HTR-8/SVneo (cell line): ENCODE measurements at places on chromosomes 1 and 21.

DNA sequence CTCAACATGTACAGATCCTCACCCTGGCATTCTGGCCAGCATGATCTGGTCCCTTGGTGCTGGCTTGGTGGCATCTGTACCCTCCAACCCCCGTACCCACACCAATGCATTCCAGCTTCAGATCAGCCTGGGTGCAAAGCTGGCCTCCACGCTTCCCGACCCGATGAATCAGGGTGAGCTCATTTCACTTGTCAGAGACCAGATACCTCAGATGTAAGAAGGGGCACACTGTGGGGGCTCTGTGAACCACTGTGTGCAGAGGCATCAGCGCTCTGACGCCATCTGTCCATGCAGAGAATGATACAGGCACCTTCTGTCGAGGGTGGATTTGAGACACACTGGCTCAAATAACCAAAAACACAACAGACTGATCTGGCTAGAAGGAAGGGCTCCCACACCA is 76.6 kb downstream of the DMRTB1 start:
- DNase-seq: no peak

DNA sequence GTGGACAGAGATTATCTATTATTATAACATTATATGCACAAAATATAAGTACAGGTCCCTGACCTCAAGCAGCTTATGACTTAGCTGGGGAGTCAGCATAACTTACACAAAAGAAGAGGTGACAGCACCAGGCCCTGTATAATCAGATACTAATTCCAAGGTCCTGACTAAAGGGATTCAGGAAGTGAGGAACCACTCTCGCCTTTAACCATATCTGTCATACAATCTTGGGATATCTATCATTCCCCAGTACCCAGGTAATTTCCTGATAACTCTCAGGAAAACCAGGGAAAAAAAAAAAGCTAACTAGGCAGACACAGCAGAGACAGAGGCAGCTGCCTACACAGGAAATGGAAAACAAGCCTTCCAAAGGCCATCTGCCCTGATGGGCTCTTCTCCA is 78.5 kb upstream of the CAMK1G start:
- DNase-seq: no peak

GRCh38 chr1:244099258-244099930 is 48.3 kb downstream of the ZBTB18 start:
- DNase-seq: no peak

DNA sequence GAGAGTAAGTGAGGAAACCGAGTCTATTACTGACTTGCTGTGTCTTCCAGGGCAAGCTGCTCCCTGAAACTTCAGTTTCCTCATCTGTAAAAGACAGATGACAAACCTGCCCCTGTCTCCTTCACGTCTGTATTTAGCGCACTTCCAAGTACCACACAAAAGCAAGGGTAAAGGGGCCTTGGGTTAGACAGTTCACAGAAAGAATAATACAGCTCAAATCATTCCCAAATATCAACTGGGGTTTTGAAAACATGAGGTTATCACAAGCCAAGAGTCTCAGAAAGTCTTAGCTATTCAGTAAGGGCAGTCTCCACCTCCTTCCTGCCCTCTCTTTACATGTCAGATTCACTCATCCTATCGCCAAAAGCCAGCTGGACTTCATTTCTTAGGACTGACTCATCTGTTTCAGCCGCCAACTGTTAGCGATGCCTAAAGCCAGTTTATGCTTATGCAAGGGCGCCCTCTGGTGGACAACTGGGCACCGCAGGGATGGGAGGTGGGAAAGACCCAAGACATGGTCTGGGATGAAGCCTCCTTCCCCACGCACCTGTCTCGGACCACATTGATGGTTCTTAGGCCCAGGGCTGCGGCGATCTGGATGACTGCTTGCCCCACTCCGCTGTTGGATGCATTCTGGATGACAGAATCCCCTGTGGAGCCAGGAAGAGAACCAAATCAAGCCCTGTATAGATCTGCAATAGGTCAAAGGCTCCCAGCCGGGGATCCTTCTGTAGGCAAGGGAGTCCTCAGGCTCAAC is 21.1 kb upstream of the SRSF4 start:
- DNase-seq: peak; percentile 95

GRCh38 chr1:30134466-30135217 is 588.7 kb downstream of the MATN1 start:
- no peak for DNase-seq

DNA sequence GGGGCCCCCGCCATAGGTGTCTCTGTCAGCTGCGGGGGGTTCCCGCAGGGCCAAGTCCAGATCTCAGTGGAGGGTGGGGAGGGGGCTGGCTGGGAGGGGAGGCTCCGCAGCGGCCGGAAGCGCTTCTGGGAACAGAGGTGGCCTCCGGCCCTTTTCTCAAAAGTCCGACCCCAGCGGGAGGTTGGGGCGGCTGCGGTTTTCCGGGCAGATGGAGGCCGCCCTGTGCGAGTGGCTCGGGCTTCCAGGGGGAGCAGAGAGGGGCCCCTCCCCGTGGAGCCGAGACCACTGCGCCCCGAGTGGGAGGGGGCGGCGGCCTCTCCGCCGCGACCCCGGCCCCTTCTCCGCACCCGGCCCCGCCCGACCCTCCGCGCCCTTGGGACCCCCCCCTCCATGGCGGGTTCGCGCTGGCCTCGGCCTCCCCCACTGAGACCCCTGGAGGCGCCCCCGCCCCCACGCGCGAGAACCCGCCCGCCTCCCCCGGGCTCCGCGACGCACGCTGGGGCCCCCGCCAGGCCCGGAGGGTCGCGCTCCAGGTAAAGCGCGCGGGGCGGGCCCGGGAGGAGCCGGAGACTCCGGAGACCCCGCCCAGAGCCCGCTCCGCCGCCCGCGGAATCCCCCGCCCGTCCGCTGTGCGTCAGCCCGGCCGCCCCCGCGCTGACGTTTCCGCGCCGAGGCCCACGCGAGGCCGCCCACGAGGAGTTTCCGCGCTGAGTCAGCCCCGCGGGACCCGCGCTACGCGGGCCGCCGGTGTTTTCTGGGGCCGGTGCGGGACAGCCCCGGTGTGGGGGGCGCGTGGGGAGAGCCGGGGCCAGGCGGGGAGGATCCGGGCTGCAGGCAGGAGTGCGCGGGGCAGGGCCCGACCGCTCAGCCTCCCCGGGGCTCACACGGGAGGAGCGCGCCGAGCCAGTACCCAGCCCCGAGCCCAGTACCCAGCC is 5.2 kb downstream of the TNFRSF18 start:
- DNase-seq: peak; percentile 45

DNA sequence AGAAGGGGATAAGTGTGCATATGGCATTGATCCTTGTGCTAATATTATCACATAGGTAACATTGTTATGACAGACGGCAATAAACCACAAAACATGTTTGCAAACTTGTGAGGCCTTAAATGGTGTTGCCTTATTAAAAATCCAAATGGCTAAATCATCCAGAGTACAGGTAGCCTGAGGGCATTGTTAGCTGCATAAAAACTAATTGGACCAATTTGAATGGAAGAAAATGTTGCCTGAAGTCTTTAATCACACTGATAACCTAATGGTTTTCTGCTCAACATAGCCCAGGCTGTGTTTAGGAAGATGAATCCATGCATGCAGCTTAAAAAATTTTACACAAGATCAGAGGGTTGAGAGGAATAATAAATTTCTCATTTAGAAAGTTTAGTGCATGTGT is 19.4 kb upstream of the LRRC53 start:
- no peak for DNase-seq

GRCh38 chr1:173857363-173857917 is 10.3 kb downstream of the GAS5 start:
- no peak for DNase-seq

DNA sequence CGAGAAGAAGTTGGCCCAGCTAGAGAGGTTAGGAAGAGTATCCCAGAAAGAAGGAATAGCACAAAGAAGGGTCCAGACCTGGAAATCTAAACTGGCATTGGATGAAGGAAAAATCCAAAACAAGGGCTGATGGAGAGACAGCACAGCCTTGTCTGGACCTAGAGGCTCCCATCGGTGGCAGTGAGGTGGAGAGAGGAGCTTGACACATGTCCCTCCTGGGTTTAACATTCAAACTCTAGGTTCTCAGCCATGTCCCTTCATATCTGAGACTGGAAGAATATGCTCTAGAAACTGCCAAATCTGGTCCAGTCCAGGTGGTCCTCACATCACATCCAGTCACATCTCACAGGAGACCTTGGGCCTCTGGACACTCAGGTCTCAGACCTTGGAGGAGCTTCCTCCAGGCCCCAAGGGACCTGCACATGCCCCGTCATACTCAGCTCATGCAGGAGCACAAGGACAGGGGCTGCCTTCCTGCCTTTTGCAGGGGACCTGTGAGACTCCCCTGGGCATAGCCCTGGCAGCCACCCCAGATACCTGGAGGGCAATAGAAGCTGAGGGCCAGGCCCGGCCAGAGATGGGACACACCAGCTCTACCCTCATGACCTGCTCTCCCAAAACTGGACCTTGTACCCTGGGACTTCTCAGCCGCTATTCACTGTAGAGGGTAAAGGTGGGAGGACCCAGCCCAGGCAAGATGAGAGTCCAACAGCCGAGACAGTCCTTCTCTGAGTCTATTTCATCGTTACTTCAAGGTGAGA is 7.5 kb downstream of the TMEM125 start:
- DNase-seq: no peak

DNA sequence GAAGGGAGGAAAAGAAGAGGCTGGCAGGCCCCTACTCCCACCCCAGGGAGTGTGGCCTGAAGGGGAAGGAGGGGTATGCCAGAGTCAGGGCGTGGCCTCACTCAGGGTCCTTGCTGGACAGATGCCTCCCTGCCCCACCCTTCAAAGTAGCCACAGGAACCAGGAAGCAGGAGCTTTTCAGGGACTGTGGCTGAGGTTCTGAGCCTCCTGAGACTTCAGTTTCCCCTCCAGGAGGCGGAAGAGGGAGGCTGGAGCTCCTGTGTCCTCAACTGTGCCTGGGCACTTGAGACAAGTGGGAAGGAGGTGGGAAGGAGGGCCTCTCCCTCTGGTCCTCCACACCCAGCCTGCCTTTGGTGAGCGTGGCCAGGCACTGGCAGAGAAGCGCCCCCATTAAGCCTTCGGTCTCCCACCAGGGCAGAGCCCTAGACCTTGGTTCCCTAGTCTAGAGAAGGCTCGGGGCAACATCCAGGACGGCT is 5.3 kb downstream of the CELSR2 start:
- no peak for DNase-seq

GRCh38 chr1:106768077-106768476 is 288.4 kb upstream of the PRMT6 start:
- DNase-seq: no peak
